ENCODE measurements at places on chromosomes 12 and 14.

- DNase-seq, result no peak
Measured at GRCh38 chr14:68576496-68577244, 216.2 kb downstream of the ZFP36L1 start.

DNA sequence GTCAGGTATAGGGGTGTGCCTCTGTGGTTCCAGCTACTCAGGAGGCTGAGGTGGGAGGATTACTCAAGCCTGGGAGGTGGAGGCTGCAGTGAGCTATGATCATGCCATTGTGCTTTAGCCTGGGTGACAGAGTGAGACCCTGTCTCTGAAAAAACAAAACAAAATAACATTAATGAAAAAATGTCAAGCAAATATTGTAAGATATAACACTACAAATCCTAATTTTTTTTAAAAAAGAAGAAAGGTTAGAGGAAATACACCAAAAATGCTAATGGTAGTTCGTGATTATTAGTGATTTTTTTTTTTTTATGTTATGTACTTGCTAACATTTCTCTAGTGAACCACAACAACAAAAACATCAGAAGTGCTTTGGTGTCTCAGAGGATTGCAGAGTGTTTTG is 47.7 kb downstream of the TSPAN9 start:
- no peak for DNase-seq

DNA sequence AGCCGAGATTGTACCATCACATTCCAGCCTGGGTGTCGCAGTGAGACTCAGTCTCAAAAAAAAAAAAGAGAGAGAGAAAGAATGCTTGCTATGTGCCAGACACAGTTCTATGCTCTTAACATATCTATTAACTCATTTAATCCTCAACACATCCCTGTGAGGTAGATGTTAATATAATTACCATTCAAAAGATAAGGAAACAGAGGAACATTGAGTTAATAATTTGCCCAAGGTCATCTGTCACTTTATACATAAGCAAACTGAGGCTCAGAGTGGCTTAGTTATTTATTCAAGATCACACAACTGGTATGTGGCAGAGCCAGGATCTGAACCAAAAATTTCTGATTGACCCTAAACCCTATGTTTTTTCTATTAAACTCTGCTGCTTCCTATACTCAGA is 116.1 kb upstream of the BCAT1 start:
- no peak for DNase-seq

DNA sequence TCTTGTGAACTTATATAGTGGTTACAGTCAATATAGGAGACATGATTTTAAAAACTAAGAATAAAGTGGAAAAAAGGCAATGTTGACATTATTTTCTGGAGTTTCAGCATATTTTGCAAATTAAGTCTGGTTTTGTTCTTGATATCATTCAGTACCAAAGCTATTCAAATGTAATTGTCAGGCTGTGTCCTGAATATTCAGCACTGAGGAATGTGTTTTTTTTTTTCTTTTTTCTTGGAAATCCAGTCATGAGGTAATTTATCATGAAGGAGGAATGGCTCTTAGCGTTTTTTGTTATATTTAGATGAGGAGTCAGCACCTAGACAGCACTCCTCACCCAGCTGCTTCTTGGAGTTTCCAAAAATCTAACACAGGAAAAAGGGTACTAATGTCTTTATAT is 225.5 kb downstream of the CCDC91 start:
- DNase-seq, result no peak

DNA sequence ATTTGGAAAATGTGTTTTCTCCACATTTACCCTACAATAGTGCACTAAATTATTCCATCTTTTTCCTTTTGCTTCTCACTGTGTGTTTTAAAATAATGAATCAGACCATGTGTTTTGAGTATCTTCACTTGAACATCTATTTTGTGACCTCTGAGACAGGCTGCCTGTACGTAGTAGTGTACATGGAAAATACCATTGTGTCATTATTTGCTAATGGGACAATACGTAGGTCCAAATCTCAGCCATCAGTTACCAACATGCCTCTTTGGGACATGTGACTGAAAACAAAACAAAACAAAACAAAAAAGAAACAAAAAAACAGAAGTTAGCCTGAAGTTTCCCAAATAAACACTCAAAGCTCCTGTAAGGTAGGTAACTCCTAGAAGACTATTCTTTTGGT is 7.1 kb upstream of the MYF6 start:
- no peak for DNase-seq

GRCh38 chr12:11607313-11608081 is 42.0 kb upstream of the ETV6 start:
- DNase-seq, result no peak

DNA sequence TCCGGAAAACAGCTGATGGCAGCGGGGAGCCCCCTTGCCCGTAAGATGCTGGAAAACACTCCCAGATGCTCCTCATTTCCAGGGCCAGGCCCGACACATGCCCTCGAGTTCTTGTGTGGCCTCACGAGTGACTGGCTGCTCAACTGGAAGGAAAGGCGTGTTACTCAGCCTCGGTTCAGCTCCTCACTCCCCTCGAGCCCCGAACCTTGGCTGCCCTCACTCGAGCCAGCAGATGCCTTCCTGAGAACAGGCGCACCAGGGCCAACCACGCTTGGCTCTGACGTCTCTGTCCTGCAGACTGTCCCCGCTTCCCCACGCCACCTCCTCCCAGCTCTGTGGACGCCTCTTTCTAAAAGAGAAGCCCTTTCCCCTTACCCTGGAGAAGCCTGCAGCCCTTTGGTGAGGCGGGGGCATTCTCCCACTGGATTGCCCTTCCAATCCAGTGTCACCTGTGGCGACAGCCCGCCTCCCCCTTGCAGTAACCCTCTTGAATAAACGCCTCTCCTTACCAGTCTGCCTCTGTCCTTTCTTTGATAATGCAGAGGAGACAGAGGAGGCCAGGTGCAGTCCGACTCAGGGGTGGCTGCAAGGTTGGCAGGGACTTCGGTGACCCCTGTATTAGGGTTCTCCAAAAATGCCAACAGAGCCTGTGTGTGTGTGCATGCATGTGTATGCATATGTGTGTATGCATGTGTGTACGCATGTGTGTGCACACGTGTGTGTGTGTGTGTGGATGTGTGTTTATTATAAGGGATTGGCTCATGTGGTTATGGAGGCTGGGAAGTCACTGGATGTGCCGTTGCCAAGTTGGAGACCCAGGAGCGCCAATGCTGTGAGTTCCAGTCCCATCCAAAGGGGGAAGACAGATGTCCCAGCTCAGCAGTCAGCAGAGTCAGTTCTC is 166.3 kb downstream of the KIF26A start:
- no peak for DNase-seq

DNA sequence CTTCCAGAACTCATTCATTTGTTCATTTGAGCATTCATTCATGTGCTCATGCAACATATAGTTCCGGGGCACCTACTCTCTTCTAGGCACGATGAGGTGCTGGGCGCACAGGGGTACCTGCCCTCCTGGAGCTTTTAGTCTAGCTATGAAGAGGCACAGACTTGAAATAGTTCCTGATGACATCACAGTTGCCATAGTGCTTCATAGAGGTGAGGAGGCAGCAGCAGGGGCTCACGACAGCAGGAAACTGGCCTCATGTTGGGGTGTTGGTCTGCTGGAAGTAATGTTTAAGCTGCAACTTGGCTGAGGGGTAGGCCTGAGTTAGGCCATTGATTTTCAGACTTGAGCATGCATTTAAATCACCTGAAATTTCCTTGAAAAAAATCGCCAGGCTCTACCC is 195.5 kb downstream of the PHETA1 start:
- no peak for DNase-seq

GRCh38 chr14:95163132-95163531 is 5.8 kb upstream of the DICER1 start:
- no peak for DNase-seq

GRCh38 chr12:57797933-57798332 is 15.3 kb downstream of the TSFM start:
- DNase-seq, result no peak

- no peak for DNase-seq
Measured at GRCh38 chr14:99524804-99525698, 43.8 kb downstream of the CCNK start.

DNA sequence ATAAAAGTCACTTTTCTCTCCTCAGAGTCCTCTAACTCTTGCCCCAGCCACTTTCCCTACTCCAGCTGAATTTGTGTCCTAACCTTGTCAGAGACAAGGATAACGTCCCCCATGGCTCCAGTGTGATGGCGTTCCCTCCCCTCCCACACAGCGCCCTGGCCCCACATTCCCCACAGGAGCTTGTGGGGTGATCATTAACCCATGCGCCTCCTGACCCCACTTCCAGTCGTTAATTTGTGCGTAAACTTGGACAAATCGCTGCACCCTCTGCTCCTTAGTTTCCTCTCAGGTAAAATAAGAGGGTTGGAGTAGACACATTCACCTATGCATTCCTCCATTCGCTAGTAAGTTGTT is 22.9 kb upstream of the BCDIN3D start:
- DNase-seq, result no peak

DNA sequence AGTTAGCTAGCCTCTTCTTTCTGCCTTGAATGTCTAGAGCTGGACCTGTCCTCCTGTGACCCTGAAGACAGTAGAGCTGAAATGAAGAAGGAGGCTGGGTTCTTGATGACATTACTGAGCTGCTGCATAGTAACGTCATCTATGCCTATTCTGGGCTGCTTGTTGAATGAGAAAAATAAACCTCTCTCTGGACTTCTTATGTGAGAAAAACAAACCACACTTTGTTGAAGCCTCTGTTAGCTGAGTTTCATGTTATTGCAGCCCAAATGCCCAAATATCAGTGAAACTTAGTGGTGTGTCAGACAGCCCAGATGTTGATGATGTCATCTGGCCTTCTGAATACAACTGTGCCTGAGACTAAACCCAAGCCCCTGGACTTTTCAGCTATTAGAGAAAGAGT is 67.0 kb upstream of the MAX start:
- no peak for DNase-seq

DNA sequence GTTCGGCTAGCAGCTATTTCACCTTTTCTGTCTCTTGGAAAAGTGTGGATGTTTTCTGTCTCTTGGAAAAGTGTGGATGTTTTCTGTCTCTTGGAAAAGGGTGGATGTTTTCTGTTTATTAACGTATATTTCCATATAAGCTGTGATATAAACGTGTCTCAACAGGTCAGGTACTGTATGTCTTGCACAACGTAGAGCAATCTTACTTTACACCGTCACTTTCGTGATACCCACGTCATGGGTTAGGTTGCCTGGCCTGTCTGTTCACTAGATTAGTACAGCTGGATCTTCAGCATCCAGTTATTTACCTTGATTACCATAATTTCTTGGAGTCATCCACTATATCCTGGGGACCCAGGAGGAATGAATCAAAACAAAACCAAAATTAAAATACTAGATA is 14.1 kb downstream of the CLEC7A start:
- DNase-seq, result no peak

DNA sequence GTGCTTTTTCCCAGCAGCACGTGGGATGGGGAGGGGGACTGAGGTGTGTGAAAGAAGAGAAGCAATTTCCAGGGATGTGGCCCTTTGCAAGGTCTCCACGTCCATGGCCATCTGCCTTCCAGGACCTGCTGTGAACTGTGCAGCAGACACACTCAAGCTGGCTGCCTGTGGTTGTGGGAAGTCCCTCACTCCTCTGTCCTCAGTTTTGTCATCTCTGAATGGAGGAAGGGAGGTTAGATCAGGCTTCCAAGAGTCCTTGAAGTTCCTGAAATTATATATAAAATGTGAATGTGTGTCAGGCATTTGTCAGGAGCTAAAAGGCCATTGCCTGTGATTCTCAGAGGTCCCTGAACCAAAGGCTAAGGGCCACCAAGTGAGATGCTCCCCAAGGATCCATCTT is 328.2 kb downstream of the CACNA1C start:
- DNase-seq, result no peak

GRCh38 chr12:54541751-54542290 is 7.6 kb upstream of the PDE1B start:
- DNase-seq, result no peak

DNA sequence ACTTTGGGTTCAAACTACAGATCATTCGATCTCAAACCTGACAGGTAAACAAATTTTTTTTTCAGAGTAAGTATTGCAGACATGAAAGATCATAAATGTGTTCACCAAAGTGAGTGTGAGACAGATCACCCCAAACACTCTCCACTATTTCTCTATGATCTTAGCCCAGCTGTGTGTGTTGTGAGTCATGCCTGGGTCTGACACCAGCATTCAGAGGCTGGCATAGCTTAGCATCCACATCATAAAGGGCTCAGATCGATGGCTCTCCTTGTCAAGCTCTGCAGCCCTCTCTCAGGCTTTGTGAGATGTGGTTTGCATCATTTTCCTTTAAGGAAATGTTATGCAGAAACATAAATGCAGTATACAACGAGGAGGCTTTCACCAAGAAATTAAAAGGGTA is 164.9 kb downstream of the ETV6 start:
- peak; percentile 57 for DNase-seq

DNA sequence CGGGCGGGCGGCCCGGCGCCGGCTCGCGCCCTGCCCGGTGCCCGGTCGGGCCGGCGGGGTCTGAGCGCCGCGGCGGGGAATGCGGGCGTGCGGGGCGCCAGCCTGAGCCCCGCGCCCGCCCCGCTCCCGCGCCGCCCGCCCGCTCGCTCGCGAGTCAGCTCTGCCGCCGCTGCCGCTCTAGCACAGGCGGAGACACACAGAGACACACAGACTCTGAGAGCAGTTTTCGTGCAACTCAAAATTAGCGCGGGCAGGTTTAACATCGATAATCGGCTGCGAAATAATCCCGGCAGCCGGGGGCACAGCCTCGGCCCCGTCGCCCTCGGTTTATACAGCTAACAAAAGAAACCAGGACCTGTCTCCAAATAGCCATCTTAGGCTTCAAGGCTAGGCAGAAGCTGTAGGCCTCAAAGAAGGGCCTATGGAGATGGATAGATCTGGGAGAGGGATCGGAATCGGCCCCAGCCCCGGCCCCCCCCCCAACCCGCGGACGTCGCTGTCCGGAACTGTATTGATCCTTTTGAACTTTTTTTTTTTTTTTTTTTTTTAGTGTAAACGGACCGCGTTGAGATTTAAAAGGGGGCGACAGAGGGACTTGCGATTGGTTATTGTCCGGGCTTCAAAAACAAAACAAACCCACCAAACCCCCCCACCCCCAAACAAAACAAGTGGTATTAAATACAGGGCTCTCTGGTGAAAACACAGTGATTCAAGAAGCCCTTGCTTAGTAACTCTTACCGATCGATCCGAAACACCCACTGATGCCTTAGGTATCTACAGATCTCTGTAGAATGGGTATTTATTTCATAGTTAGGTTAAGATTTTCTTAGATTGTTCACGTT is 1.1 kb downstream of the ARID2 start:
- peak; percentile 43 for DNase-seq

DNA sequence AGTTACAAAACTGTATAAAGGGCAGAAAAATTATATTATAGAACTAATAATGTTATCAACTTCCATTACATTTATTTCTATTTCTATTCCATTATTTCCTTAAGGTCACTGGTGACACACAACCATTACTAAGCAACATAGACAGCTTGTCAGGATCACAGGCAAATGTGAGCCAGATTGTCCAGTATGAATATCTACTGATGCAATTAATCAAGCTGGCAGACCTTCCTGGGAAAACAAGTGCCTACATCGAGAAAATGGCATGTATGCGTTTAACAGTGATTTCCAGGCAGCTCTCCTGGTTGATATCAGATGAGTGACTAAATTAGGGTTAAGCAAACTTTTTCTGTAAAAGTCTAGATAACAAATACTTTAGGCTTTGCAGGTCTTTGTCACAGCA is 36.9 kb upstream of the TSPAN8 start:
- DNase-seq, result no peak

GRCh38 chr12:1939801-1940607 is 21.6 kb upstream of the CACNA2D4 start:
- DNase-seq, result peak; percentile 89
